Liver (tissue), 10 donors: ENCODE measurements at places on chromosomes 7 and 10.

GRCh38 chr7:14385074-14385473 is 395.6 kb upstream of the ETV1 start:
- DNase-seq, result no peak

DNA sequence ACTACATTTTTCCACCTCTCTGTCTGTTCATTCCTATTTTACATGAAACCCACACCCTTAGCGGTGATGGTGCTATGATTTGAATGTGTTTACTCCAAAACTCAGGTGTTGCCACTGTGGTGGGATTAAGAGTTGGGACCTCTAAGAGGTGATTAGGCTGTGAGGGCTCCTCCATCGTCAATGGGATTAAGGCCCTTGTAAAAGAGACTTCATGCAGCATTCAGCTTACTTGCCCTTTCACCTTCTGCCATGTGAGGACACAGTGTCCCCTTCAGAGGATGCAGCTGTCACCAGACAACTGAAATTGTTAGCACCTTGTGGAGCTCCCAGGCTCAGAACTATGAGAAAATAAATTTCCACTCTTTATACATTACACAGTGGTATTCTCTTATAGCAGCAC is 182.2 kb downstream of the NOC3L start:
- DNase-seq, result no peak

DNA sequence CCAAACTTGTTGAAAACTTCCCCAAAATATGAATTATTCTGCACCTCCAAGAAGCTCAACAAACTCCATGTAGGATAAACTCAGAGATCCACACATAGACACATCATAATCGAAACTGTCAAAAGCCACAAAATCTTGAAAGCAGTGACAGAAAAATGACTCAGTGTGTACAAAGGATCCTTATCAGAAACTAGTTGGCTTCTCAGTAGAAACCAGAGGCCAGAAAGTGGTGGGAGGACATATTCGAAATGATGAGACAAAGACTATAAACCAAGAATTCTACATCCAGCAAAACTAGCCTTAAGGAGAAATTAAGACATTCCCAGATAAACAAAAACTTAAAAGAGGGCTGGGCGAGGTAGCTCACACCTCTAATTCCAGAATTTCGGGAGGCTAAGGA is 38.5 kb downstream of the MCMBP start:
- no peak for DNase-seq

- no peak for DNase-seq
These were observed 213.6 kb downstream of the FAM107B start for GRCh38 chr10:14560791-14561765.

GRCh38 chr7:156620291-156620675 is 20.3 kb upstream of the RNF32 start:
- DNase-seq, result no peak

DNA sequence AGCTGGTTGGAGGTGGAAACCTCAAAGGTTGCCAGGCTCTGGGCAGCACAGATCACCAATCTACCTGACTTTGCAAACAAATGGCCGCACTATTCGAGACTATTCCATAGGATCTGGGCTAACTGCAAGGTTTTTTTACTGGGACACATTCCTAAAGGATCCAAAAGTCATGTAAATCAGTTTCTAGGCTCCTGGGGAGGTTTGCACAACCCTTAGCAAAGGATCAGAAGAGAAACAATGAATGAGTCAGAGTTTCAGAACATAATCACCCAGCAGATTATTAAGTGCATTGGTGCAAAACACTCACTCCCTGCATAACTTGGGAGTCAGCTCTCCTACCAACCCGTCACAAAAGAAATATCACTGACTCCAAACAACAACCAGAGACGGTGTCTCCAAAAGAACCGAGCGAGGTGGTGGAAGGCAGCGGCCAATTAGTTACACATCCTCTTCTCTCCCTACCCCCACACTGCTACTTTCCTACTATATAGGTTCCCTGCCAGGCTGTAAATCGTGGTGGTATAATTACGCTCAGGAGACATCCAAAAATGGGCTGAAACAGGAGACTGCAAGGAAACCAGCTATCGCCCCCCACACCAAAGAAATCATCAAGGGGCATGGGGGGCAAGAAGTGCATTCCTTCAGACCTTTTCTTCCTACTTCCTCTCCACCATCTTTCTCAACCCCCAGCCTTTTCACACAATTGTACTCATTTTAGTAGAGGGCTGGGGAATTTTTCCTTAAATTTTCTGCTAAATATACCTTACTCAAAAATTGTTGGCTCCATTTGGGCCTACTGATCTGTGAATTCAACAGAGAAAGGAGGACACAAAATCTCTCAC is 3.2 kb downstream of the UBE2H start:
- DNase-seq, result no peak

DNA sequence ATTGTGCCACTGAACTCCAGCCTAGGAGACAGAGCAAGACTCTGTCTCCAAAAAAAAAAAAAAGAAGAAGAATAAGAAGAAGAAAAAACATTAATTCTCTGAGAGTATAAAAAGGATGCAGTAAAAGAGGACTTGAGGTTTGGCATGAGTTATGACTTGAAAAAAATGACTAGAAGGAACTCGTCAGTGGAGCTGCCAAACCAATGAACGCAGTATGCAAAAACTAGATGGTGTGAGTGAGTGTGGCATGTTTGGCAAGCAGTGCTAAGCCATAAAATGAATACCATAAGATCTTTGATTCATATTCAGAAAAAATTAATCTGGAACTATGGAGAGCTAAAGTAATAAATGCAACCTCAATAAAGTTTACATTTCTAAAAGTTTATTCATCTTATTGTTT is 68.6 kb upstream of the MEOX2 start:
- DNase-seq, result no peak

DNA sequence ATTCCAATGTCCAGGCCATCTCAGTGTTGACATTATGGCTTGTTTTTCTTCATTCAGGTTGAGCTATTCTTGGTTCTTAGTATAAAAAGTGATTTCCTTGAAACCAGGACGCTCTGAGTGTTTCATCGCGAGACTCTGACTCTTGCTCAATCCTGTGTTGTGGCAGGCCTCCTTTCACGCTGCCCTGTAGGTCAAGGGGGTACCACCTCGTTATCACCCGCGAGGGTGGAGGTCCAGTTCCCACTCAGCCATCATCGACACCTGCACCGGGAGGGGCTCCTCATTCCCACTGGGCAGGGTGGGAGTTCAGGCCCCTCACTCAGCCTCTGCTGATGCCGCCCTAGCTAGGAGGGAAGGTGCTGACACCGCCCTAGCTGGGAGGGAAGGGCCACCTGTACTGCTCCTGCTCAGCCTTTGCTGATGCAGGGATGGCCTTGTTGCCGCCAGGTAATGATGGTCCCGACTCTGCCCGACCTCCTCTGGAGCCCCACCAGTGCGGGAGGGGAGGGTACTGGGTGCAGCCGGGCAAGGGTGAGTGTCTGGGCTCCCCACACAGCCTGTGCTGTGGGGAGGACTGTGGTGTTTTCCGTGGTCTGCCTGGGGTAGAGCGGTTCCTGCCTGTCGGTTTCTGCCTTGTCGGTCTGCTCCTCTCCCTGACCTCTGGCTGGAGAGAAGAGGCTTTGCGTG is 16.4 kb downstream of the IQCE start:
- DNase-seq, result no peak

DNA sequence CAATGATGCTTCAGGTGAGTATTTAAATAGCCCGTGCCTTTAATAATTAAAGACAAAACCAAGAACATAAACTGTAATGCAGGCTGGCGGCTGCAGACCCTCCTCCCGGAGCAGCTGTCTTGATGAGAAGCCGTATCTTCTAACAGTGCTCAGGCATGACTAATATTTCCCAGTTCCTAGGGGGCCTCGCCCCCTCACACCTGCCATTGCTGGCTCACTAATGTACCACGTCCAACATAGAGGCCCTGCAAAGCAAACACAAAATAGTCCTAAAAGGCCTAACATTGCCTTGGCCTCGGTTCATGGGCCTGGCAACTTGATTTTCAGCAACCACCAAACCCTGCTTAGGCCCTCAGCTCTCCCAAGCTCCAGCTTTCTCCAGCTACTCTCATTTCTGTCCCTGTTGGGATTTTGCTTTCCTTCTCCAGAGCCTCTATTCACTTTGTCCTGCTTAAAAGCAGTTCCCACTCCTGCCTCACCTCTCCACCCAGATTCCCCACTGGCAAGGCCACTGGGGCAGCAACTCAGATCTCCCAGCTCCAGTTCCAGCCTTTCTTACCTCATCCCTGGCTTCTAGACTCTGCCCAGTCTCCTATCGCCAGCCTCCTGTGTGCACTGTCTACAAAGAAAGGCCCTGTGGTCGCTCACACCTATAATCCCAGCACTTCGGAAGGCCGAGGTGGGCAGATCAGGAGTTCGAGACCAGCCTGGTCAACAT is 16.2 kb downstream of the SORBS1 start:
- no peak for DNase-seq

GRCh38 chr7:57370066-57370738 is 79.8 kb upstream of the ZNF716 start:
- DNase-seq, result no peak
